Esophagus squamous epithelium (tissue), 5 donors: ENCODE measurements at places on chromosomes 4 and X. TPM values are rescaled to one million over a fixed set of nuclear protein-coding genes. Genes with fewer than 3 reads are reported as not detected.

GRCh38 chrX:115251458-115252233 is 17.8 kb upstream of the LRCH2 start:
- no peaks in the 10 kb centered on the region for H3K4me1 ChIP-seq
- no peak for DNase-seq
- no peaks in the 10 kb centered on the region for H3K27me3 ChIP-seq
- no peak overlapping the region for H3K4me3 ChIP-seq
- no peak overlapping the region for H3K27ac ChIP-seq
- no peaks in the 10 kb centered on the region for H3K36me3 ChIP-seq

DNA sequence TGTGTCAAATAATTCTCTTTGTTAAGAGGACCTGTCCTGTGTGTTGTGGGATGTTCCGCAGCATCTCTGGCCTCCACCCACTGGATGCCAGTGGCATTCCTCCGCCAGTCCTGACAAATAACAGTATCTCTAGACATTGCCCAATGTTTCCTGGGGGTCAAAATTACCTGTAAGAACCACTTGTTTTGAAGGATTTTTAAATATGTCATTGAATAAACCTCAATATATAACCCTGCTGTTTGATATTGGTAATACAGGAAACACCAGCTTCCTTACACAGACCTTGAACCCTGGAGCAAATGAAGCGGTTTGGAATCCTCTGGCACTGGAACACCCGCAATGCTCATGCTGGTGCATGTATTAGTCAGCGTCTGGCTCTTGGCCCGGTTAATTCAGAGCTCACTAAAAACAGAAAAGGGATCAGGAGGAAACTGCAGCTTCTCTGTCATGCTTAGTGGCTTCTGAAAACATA is 101.3 kb downstream of the TBL1X start:
- peaks cover 8% of the 10 kb centered on the region for H3K4me1 ChIP-seq
- H3K27me3 ChIP-seq = no peaks in the 10 kb centered on the region
- no peak overlapping the region for H3K4me3 ChIP-seq
- no peaks in the 10 kb centered on the region for H3K36me3 ChIP-seq
- no peak overlapping the region for H3K27ac ChIP-seq

- H3K4me3 ChIP-seq = no peak overlapping the region
- H3K27ac ChIP-seq = no peak overlapping the region
- H3K4me1 ChIP-seq = no peaks in the 10 kb centered on the region
Observed at GRCh38 chr4:125132729-125133128, 182.0 kb upstream of the FAT4 start.

- no peaks in the 10 kb centered on the region for H3K36me3 ChIP-seq
- no peak for DNase-seq
- no peak overlapping the region for H3K27ac ChIP-seq
- H3K4me1 ChIP-seq = no peaks in the 10 kb centered on the region
- H3K4me3 ChIP-seq = no peak overlapping the region
Observed at GRCh38 chr4:95167805-95168204, 381.0 kb downstream of the UNC5C start.

DNA sequence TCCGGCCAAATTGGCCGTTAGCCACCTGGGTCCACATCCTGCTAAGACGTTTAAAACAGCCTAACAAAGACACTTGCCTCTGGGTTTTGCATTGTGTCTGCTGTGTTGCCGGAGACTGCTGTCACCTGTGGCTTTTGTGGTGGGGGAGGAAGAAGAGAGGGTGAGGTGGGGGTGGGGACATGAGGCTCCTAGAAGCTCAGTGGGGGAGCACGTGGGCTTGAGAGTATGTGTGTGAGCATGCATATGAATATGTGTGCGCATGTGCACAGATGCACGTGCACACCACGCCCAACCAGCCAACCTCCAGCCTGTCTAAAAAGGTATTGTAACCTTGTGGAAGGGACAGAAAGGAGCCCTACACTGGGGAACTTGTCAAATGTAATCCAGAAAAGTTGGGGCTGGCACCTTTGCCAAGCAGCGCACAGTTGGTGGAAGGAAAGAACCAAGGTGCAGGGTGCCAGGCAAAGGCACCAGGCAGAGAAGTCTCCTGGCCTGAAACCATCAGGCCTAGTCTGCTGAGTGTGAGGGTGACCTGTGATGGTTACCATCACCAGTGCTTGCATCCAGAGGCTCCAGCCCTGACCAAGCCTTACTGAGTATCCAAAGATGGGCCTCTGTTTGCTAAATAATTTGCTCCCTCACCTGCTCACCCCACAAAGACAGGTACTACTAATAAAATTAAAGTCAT is 10.1 kb upstream of the SASH3 start:
- no peaks in the 10 kb centered on the region for H3K27me3 ChIP-seq
- DNase-seq = peak; percentile 7

DNA sequence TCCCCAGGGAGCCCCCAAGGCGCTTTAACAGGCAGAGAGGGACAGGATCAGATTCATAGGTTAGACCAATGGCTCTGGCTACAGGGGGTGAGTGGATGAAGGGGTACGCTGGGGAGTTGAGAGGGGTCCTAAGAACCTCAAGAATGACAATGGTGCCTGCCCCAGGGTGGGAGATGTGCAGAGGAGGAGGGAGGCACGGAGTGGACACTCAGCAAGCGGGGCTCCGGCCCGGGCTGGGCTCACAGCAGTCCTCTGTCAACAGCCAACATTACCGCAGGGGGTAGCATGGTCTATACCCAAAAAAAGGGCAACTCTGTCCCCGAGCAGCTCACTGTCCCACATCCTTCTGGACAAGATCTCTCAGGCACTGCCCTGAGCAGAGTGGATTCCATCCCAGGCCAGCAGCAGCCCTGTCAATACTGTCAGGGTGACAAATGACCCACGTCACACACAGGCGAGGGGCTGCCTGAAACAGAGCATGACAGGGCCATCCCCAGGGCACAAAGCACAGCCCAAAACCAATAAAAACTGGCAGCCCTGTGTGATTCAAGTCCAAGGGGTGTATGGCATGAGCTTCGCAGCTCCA is 47.7 kb upstream of the PPP2R2C start:
- H3K27ac ChIP-seq = no peak overlapping the region
- no peak overlapping the region for H3K4me3 ChIP-seq
- H3K4me1 ChIP-seq = no peaks in the 10 kb centered on the region

- H3K36me3 ChIP-seq = no peaks in the 10 kb centered on the region
- H3K27me3 ChIP-seq = no peaks in the 10 kb centered on the region
- H3K4me3 ChIP-seq = no peak overlapping the region
- no peak overlapping the region for H3K27ac ChIP-seq
- no peaks in the 10 kb centered on the region for H3K4me1 ChIP-seq
Observed at GRCh38 chr4:9811806-9812205, 30.4 kb downstream of the DRD5 start.

- no peak overlapping the region for H3K27ac ChIP-seq
- no peak overlapping the region for H3K4me3 ChIP-seq
- DNase-seq = no peak
- H3K27me3 ChIP-seq = no peaks in the 10 kb centered on the region
- H3K36me3 ChIP-seq = no peaks in the 10 kb centered on the region
- H3K4me1 ChIP-seq = no peaks in the 10 kb centered on the region
Observed at GRCh38 chr4:41507291-41507947, 30.5 kb upstream of the LIMCH1 start.

DNA sequence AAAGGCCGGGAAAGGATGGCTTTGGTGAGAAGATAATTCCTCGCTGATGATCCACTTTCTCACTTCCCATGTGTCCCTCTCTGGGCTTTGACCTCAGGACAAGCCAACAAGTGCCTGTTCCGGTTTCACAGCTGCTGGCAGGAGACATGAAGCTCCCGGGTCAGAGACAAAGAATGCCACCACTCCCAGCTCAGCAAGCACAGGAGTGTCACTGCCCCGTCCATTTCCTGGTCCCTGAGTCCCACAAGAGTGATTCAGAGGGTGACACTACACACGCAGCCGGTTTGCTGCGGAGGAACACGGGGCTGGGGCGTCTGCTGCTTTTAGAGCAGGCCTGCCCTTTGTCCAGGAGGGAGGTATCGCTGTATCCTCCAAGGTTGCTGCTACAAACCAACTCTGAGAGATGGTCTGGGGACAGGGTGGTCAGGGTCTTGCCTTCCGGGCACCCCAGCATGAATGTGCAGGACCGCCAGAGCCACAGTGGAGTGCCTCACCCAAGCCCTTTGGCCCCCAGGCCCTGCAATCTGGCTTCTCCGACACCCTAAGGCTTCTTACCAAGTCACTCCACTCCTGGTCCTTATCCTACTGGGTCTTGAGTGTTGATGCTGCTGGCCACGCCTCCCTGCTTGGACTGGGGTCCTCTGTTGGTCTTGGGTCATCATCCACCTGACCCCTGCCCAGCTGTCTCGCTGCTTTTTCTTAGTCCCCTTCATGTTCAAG is 49.5 kb downstream of the CPZ start:
- no peaks in the 10 kb centered on the region for H3K4me1 ChIP-seq
- H3K4me3 ChIP-seq = no peak overlapping the region
- H3K27ac ChIP-seq = no peak overlapping the region
- no peaks in the 10 kb centered on the region for H3K27me3 ChIP-seq

DNA sequence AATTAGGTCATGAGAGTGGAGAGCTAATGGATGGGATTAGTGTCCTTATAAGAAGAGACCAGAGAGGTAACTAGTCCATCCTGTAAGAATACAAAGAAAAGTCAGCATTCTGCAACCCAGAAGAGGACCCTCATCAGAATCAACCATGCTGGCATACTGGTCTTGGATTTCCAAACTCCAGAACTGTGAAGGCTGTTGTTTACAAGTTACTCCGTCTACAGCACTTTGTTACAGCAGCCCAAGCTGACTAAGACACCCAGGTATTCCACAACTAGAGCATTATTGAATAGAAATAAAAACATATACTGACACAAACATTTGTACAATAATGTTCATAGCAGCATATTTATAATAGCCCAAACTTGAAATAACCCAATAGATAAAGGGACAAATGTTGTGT is 9.2 kb downstream of the TMEM156 start:
- H3K4me1 ChIP-seq = no peaks in the 10 kb centered on the region
- no peak overlapping the region for H3K4me3 ChIP-seq
- no peaks in the 10 kb centered on the region for H3K36me3 ChIP-seq
- no peaks in the 10 kb centered on the region for H3K27me3 ChIP-seq

DNA sequence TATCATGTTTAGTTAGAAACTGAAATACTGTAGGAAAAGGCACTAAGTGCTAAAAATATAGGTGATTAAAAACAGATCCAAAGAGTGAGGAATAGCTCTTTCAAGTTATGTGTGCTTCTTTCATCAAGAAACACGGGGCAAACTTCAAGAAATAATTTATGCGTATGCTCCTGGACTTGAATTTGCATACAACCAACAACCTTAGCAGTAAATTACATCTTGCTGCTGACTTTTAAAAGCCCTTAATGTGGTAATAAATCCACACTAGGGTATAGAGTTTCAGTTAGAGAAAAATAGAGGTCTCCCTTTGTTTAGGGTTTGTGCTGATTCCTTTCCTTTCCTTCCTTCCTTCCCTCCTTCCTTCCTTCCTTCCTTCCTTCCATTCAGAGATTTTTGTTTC is 94.5 kb upstream of the GC start:
- no peak overlapping the region for H3K4me3 ChIP-seq
- H3K4me1 ChIP-seq = no peaks in the 10 kb centered on the region
- no peaks in the 10 kb centered on the region for H3K36me3 ChIP-seq
- H3K27me3 ChIP-seq = no peaks in the 10 kb centered on the region
- DNase-seq = no peak

DNA sequence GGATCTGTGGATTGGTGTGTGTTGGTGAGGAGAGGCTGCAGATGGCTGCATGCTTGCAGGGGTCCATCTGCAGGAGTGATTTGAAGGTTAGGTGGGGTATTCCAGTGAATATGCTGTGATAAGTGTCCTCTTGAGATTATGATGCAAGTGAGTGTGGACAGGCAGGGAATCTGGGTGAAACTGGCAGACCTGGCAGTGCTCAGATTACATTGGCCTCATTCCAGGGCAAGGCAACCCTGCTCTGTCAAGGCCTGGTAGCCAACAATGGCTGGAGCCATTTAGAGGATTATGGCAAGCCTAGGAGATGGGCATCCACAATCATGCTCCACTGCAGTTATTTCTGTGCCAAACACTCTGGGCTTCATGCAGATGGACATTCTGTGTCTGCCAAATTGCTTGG is 113.9 kb downstream of the RTL3 start:
- no peaks in the 10 kb centered on the region for H3K4me1 ChIP-seq
- no peak overlapping the region for H3K4me3 ChIP-seq
- no peaks in the 10 kb centered on the region for H3K36me3 ChIP-seq
- H3K27ac ChIP-seq = no peak overlapping the region
- no peak for DNase-seq

GRCh38 chr4:106277140-106277675 is 38.8 kb downstream of the TBCK start:
- H3K4me1 ChIP-seq = no peaks in the 10 kb centered on the region
- no peak for DNase-seq
- H3K27ac ChIP-seq = no peak overlapping the region
- H3K4me3 ChIP-seq = no peak overlapping the region
- H3K36me3 ChIP-seq = peaks cover 13% of the 10 kb centered on the region

- H3K4me1 ChIP-seq = no peaks in the 10 kb centered on the region
- H3K36me3 ChIP-seq = no peaks in the 10 kb centered on the region
- H3K4me3 ChIP-seq = peak within 1 kb of the TSS; percentile 27
- no peaks in the 10 kb centered on the region for H3K27me3 ChIP-seq
Observed at GRCh38 chr4:115113506-115114106, at the start of gene NDST4. TSS of gene NDST4 (minus strand) at chr4:115113620. CDS start at chr4:115077036, 36,584 bp downstream.

- H3K4me3 ChIP-seq = no peak overlapping the region
- H3K36me3 ChIP-seq = no peaks in the 10 kb centered on the region
- H3K27me3 ChIP-seq = no peaks in the 10 kb centered on the region
- H3K4me1 ChIP-seq = peaks cover 4% of the 10 kb centered on the region
Observed at GRCh38 chr4:105461221-105461620, 12.6 kb downstream of the PPA2 start.

DNA sequence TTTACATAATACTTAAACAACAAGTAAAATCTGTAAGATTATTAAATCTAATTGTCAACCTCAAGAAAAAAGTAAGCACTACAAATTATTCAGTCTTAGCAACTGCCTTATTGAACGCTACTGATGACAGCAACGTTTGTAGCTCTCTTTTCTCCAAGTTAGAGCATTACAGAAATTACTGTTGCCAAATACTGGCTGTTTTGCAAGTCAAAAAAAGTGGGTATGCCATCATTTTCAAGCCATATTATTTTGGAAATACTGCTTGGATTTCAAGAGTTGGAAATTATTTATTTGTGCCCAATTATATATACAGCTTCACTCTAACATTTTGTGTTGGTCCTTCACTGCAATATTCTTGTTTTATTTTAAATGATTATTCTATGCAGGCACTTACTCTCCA is 221.7 kb downstream of the CXXC4 start:
- H3K36me3 ChIP-seq = no peaks in the 10 kb centered on the region
- no peak overlapping the region for H3K27ac ChIP-seq
- peaks cover 8% of the 10 kb centered on the region for H3K4me1 ChIP-seq
- no peak for DNase-seq

The FHL1 gene
- 110 TPM for total RNA-seq

The DKK2 gene
- total RNA-seq = 0.38 TPM

The VGLL1 gene
- not detected for total RNA-seq

The EFHC2 gene
- 2.3 TPM for total RNA-seq

The KIAA1210 gene
- total RNA-seq = not detected

The GLRB gene
- total RNA-seq = 0.91 TPM

The WDR13 gene
- 70.0 TPM for total RNA-seq

The UCP1 gene
- not detected for total RNA-seq

The MGST2 gene
- 183 TPM for total RNA-seq

The FMR1NB gene
- not detected for total RNA-seq

The APBB2 gene
- total RNA-seq = 21.2 TPM

The CT45A7 gene
- total RNA-seq = not detected

The C4orf50 gene
- total RNA-seq = 0.19 TPM

The ASB11 gene
- not detected for total RNA-seq
